Left ventricle myocardium inferior (tissue), 1 donor: ENCODE measurements at places on chromosomes 11 and 22. TPM values are rescaled to one million over a fixed set of nuclear protein-coding genes. Genes with fewer than 3 reads are reported as not detected.
A peak's percentile ranks its signal among the peaks of the same experiment; 100 is the strongest.

DNA sequence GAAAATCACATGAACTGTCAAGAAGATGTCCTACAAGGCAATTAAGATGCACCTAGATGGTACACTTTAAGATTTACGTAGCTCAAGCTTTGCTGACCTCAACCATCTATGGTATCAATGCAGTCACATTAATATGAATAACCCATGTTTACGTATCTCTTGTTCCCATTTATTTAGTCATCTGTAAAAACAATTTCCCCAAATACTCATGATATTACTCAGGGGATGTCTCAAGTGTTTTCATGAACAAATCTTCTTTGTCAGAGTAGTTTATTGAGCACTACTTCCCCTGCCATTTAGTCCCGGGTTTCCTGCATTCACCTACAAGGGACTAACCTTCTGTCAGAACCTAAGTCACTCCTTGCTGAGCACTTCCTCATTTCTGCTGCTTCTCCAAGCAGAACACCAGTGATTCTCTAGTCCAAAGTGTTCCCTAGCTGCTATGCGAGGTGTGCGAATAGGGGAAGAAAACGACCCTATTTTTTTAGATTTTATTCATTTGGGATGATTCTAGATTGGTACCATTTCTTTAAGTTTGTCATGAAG lies 554.3 kb upstream of the LRRC4C start:
- no peak overlapping the region for H3K27ac ChIP-seq
- no peak overlapping the region for H3K4me3 ChIP-seq
- H3K27me3 ChIP-seq, result no peaks in the 10 kb centered on the region
- no peaks in the 10 kb centered on the region for H3K4me1 ChIP-seq
- no peak for DNase-seq
- no peaks in the 10 kb centered on the region for H3K36me3 ChIP-seq

Gene TREH
- not detected for total RNA-seq

DNA sequence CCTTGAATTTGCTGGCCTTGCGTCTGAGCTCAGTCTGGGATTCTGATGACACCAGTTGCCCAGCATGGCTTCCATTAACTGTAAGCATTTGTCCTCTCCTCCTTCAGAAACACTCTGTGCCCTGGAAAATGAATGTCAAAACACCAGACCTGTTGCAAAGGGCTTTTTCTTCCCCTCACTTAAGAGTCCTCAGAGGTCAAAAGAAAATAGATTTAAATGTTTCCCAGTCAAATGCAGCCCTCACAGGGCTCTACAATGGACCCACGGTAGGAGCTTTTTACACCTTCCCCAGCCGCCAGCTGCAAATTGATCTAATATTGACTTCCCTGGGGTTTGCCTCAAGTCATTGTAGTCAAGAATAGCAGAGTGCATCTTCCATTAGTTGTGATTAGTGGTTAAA lies 332.2 kb downstream of the INSC start:
- H3K4me3 ChIP-seq, result no peak overlapping the region
- H3K36me3 ChIP-seq, result no peaks in the 10 kb centered on the region
- peaks cover 6% of the 10 kb centered on the region for H3K27me3 ChIP-seq
- DNase-seq, result no peak
- H3K4me1 ChIP-seq, result no peaks in the 10 kb centered on the region

DNA sequence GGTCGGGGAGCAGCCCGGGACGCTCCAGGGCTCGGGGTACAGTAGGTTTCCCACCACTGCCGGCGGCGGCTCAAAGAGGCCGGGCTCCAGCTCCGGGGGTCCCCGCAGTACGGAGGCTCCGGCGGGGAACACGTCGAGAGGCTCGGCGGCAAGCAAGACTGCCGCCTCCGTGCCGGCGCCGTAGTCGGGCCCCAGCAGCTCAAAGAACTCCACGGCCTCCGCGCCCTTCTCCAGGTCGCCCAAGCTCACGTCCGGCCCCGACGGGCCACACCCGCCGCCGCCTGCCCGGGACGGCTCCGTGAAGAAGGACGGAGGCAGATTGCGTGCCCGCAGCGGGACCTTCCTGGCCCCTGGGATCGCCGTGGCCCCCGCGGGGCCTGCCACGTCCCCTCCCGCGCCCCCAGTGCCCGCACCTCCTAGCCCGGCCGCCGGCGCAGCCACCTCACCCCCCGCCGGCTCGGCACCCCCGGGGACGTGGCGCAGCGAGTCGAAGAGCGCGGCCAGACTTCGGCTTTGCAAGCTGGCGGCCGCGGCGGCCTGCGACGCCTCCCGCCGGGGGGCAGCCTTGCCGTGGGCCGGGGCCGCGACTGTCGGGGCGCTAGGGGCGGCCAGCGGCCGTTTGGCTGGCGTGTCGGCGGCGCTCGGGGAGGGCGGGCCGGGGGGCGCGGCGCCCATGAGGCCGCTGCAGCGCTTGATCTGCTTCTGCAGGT lies 775 bp downstream of the FAM181B start:
- H3K27me3 ChIP-seq, result peaks cover 95% of the 10 kb centered on the region
- H3K4me1 ChIP-seq, result peaks cover 20% of the 10 kb centered on the region
- H3K4me3 ChIP-seq, result peak overlapping the region; percentile 71
- no peak for DNase-seq
- peak overlapping the region; percentile 23 for H3K27ac ChIP-seq

Gene SLC25A18
- 2.7 TPM for total RNA-seq

DNA sequence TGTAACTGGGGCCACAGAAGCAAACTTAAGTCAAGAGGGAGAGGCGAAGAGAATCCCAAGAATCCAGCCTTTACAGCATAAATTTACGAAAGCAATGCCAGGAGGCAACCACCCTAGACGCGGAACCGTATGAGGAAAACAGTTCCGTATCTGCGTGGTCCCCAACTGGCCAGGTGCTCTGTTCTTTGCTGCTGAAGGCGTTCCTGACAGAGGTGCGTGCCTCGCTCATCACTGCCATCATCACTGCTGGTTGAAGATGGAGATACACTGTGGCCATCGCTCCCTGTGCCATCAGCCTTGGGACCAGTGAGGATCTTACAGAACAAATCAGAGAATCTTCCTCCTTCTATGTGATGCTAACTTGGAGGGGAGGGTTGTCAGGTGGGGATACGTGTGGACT lies 270.5 kb upstream of the B3GAT1 start:
- peaks cover 80% of the 10 kb centered on the region for H3K27me3 ChIP-seq
- H3K27ac ChIP-seq, result no peak overlapping the region
- H3K36me3 ChIP-seq, result no peaks in the 10 kb centered on the region
- H3K4me3 ChIP-seq, result no peak overlapping the region
- DNase-seq, result no peak

DNA sequence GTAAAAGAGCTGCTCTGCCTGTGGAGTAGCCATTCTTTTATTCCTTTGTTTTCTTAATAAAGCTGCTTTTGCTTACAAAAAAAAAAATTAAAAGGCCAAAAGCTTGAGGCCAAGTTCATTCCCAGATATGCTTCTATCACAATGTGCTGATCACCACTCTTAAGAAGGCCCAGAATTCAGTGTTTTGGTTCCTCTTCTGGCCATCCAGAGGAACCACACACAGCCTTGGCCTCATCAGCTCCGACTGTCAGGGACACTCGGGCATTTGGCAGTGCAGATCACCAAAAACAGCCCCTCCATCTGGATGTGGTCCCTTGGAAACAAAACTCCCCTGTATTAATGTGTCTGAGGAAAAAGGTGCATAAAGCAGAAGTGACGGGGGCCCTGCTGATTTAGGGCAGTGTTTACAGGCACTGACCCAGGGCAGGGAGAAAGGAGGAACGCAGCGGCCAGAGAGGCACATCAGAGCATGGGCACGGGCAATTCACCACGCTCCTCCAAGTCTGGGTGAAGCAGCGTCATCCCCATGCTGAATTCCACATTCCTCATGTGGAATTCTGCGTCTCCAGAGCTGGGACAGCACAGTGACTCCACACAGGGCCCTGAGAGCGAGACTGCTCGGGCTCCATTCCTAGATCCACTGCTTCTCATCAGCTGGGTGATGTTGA lies 17.7 kb downstream of the POLDIP3 start:
- no peak for DNase-seq
- H3K27me3 ChIP-seq, result no peaks in the 10 kb centered on the region
- H3K4me1 ChIP-seq, result peaks cover 41% of the 10 kb centered on the region
- no peak overlapping the region for H3K4me3 ChIP-seq
- H3K27ac ChIP-seq, result peak overlapping the region; percentile 74

Gene SUN2
- 116 TPM for total RNA-seq

DNA sequence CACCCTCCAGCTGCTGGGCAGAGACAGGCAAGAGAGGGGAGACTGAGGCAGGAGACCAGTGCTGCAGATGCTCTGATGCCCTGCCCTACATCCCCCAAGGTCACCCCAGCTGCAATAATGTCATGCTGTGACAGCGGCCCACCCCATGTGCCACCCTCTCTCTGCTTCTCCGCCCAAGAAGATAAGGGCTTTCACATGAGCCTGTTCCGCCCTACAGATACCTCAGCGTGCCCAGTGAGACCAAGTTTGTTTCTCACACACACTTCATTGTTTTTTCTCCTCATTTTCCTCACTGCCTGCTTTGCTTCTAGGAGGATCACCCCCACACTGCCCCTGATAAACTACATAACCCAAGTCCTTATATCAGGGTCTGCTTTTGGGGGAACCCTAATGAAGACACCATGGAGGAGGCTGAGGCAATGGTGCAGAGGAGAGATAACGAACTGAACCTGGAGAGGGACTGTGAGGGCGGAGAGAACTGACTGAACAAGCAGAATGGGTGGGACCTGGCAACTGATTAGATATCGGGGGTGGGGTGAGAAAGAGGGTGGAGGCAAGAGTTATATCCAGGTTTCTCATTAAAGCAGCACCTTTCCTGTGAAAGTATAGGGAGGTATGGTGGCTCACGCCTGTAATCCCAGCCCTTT lies 37.5 kb upstream of the TSKU start:
- DNase-seq, result no peak
- H3K4me3 ChIP-seq, result no peak overlapping the region
- no peaks in the 10 kb centered on the region for H3K36me3 ChIP-seq
- H3K27me3 ChIP-seq, result no peaks in the 10 kb centered on the region

Gene OSM
- total RNA-seq, result not detected

Gene FAM181B
- total RNA-seq, result 0.19 TPM

GRCh38 chr11:77085652-77086051 lies 17.0 kb upstream of the OMP start:
- no peak overlapping the region for H3K27ac ChIP-seq
- no peaks in the 10 kb centered on the region for H3K27me3 ChIP-seq
- H3K4me3 ChIP-seq, result no peak overlapping the region
- no peak for DNase-seq
- peaks cover 22% of the 10 kb centered on the region for H3K4me1 ChIP-seq
